H1 (cell line): ENCODE measurements at places on chromosomes 7 and 10.

DNA sequence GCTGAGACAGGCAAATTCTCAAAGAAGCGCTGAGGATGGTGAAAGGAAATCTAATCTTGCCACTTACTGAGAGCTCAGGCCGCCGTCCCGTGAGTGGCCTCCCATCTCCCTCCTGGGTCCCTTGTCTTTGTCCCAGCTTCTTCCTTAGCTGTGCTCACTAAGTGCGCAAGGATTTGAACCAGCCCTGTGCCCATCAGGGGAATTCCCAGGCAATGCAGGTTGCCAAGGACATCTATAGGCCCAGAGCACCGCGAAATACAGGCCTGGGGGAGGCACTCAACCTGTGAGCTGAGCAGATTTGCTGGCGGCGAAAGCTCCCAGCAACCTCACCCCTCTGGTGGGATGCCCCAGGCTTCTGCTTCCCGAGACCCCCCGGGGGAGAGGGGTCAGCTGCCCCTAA, 64.8 kb downstream of the OAT start:
- H3K27ac ChIP-seq: no peak overlapping the region
- no peak for DNase-seq
- no peaks in the 10 kb centered on the region for H3K36me3 ChIP-seq

GRCh38 chr7:23873306-23873705, 163.3 kb downstream of the STK31 start:
- H3K4me1 ChIP-seq: no peaks in the 10 kb centered on the region
- DNase-seq: no peak
- no peak overlapping the region for H3K4me3 ChIP-seq

GRCh38 chr7:83486536-83486935, 162.4 kb downstream of the SEMA3E start:
- H3K4me1 ChIP-seq: no peaks in the 10 kb centered on the region
- no peaks in the 10 kb centered on the region for H3K27me3 ChIP-seq

DNA sequence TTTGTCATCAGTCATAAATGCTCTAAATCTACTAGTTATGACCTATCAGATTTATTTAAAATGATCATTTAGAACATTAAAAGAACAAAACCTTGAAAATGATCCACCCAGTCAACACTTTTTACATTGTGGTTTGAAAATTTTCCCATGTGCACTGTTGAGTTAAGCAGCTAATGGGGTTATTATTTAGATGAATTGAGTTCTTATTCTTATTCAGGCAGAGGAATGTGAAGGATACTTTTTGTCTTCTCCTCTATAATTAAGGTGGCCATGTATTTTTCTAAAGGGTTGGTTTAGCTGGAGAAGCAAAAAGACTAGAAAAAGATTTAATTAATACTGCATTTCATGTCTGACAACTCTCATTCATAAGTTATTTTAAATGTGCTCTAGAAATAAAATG, 74.9 kb upstream of the FEZF1 start:
- H3K27ac ChIP-seq: no peak overlapping the region
- H3K4me1 ChIP-seq: no peaks in the 10 kb centered on the region
- H3K36me3 ChIP-seq: no peaks in the 10 kb centered on the region
- H3K27me3 ChIP-seq: no peaks in the 10 kb centered on the region; the same call in 1 of the 2 replicates

DNA sequence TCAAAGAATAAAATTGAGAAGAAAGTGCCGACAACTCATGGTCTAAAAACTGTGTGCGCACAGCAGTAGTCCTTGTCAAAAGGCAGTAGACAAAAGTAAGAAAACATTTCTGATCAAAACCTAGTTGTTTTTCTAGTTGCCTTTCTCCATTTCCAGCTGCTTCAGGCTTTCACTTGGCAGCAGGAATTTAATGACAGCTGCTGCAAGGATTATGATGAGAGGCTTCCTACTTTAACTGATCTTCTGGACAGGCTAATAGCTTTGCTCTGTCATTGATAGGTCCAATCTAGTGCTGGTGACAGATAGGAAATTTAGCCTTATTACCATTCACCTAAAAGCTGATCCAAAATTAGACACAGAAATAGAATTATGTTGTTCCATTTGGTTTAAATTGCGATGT, 110.7 kb upstream of the SEMA3C start:
- no peak overlapping the region for H3K4me3 ChIP-seq
- no peaks in the 10 kb centered on the region for H3K27me3 ChIP-seq
- H3K36me3 ChIP-seq: no peaks in the 10 kb centered on the region
- no peak for DNase-seq
- no peak overlapping the region for H3K27ac ChIP-seq

DNA sequence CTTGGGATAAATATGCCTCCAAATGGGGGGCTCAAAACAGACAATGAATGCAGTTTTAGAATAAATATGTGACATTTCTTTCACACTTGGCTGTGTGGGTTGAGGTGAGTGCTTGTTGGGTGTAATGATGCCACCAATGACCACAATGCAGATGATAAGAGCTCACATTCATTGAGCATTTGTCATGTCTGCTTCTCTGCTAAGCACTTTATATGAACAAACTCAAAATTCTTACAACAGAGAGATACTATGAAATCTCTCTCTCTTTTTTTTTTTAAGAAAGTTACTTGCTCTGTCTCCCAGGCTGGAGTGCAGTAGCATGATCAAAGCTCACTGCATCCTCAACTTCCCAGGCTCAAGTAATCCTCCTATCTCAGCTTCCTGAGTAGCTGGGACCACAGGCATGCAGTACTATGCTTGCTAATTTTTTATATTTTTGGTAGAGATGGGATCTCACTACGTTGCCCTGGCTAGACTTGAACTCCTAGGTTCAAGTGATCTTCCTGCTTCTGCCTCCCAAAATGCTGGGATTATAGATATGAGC, 185.4 kb downstream of the JCAD start:
- no peak for DNase-seq
- no peaks in the 10 kb centered on the region for H3K4me1 ChIP-seq
- H3K27me3 ChIP-seq: no peaks in the 10 kb centered on the region
- no peak overlapping the region for H3K27ac ChIP-seq

DNA sequence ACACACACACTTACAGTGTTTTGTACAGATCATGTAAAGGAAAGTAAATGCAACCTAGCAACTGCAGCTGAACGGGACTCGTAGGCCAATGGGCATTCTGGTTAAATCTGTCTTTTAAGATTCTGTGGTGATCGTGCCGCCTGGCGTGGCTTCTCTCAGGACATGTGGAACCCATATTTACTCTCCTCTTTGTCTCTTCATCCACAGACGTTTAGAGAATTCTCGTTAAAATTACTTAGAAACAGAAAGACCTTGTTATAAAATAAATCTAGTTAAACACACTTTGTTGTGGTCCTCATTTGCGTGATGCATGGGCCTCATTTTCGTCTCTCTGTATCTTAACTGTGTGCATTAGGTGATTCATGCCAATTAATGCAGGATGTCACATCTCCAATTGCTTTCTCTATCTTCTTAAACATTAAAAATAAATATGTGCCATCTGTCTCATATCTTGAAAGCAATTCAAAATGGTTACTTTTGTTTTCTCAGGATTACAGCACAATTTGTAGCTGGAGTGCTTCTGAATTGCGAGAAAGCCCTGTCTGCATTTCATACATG, 11.5 kb downstream of the KLF6 start:
- H3K36me3 ChIP-seq: peaks cover 18% of the 10 kb centered on the region
- no peaks in the 10 kb centered on the region for H3K27me3 ChIP-seq
- H3K27ac ChIP-seq: no peak overlapping the region
- no peak for DNase-seq
- H3K4me3 ChIP-seq: no peak overlapping the region

DNA sequence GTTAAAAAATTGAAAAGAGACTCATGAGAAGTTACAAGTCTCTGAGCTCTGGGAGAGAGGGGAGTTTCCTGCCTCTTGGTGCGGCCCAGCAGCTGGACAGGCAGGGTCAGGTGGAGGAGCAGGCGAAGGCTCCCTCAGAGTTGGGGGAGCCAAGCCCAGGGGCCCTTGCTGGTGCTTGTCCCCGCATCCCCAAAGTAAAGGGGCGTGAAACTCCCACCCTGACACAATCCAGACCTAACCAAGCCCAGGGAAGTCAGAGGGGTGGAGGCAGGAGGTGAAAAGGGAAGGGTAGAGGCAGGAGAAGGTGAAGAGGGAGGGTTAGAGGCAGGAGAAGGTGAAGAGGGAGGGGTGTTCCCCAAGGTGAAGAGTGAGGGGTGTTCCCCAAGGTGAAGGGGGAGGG, 322.8 kb downstream of the GLRX3 start:
- H3K27ac ChIP-seq: no peak overlapping the region
- H3K36me3 ChIP-seq: no peaks in the 10 kb centered on the region
- DNase-seq: no peak
- H3K4me3 ChIP-seq: no peak overlapping the region

DNA sequence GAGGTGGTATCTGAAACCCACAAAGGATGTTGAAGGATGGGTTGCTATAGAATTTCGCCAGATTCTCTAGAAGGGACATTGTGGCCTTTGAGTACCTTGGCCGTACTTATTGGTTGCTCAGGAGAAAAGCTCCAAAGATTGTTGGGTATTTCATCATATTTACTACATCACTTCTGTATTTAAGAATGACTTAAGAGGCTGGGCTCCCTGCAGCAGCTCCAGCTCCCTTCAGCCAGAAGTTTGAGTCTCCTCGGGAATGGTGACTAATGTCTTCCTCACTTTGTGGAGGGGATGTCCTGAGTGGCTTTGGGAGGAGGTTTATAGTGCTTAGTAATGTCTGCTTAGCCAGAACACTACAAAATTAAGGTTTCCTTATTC, 18.1 kb downstream of the MINDY4 start:
- DNase-seq: no peak
- H3K4me3 ChIP-seq: no peak overlapping the region
- no peaks in the 10 kb centered on the region for H3K4me1 ChIP-seq
- no peaks in the 10 kb centered on the region for H3K27me3 ChIP-seq
- no peak overlapping the region for H3K27ac ChIP-seq

GRCh38 chr10:5565671-5566581, 41.2 kb downstream of the CALML3 start:
- no peak overlapping the region for H3K27ac ChIP-seq
- no peaks in the 10 kb centered on the region for H3K36me3 ChIP-seq
- no peaks in the 10 kb centered on the region for H3K27me3 ChIP-seq
- no peak overlapping the region for H3K4me3 ChIP-seq
- no peaks in the 10 kb centered on the region for H3K4me1 ChIP-seq
- no peak for DNase-seq

- no peaks in the 10 kb centered on the region for H3K36me3 ChIP-seq
- DNase-seq: no peak
- no peaks in the 10 kb centered on the region for H3K4me1 ChIP-seq
- no peaks in the 10 kb centered on the region for H3K27me3 ChIP-seq
- no peak overlapping the region for H3K27ac ChIP-seq
Observed at GRCh38 chr10:8242295-8242872, 187.9 kb downstream of the GATA3 start.

DNA sequence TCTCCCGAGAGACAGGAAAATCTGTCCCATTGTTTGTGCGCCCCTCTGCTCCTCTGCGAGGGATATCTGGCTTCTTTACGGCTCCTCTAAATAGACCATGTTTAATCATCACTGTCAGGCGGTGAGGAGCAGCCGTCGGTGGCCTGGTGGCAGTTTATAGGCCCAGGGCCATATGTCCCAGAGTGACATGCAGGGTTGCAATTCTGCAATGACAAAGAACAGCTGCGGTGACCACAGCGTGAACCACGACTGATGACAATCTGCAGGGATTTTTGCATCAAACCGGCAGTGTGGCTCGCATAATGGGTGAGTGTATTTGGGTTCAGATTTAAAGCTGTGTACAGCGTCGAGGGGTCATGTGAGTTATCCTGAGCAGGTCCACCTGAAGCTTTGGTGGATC, 41.5 kb downstream of the GATA3 start:
- DNase-seq: no peak
- no peaks in the 10 kb centered on the region for H3K36me3 ChIP-seq
- no peaks in the 10 kb centered on the region for H3K27me3 ChIP-seq
- no peak overlapping the region for H3K4me3 ChIP-seq
- H3K4me1 ChIP-seq: peaks cover 5% of the 10 kb centered on the region; the same call in 1 of the 2 replicates

- H3K27me3 ChIP-seq: no peaks in the 10 kb centered on the region
- no peak overlapping the region for H3K27ac ChIP-seq
- no peaks in the 10 kb centered on the region for H3K36me3 ChIP-seq
- no peaks in the 10 kb centered on the region for H3K4me1 ChIP-seq
- no peak overlapping the region for H3K4me3 ChIP-seq
Observed at GRCh38 chr7:110835218-110835617, 255.7 kb upstream of the LRRN3 start.

DNA sequence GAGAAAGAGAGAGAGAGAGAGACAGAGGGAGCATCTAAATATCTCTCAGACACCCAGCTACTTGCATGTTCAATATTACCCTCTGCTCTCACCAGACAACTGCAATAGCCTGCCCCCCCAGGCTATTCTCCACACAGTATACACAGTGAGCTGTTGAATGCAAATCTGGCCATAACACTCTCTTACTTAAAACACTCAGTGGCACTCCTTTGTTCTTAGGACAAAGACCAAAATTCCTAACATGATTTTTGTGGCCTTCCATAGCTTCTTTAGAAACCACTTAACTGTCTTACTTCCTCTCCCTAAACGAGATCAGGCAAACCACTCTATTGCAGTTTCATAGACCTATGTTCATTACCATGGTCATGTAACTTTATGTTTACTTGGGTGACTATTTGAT, 903.6 kb upstream of the AUTS2 start:
- H3K27ac ChIP-seq: no peak overlapping the region
- no peak for DNase-seq
- H3K4me1 ChIP-seq: no peaks in the 10 kb centered on the region
- H3K36me3 ChIP-seq: no peaks in the 10 kb centered on the region
